ENCODE measurements at places on chromosomes 5 and 9.

GRCh38 chr9:37984672-37985611 lies 81.0 kb upstream of the SLC25A51 start:
- peak; percentile 88 for DNase-seq

DNA sequence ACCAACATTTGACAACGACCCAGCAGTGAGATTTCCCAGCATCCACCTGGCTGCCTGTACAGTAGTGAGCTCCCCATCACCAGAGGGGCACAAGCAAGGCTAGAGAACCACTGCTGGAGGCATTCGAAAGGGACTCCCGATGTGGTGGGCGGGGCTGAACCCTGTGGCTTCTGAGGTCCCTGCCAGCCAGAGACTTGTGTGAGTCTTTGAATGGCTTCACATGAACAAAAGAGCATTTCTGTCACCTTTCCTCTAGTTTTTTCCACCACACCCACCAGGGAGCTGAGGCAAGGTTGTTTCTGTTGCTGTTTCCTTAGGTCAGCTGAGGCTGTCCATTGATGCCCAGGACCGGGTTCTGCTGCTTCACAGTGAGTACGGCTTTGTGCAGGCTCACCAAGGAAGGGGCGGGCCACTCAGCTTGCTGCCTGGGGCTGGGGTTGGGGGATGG lies 15.7 kb downstream of the RGS3 start:
- no peak for DNase-seq

- no peak for DNase-seq
Observed at GRCh38 chr5:154652746-154653417, 102.3 kb upstream of the LARP1 start.

DNA sequence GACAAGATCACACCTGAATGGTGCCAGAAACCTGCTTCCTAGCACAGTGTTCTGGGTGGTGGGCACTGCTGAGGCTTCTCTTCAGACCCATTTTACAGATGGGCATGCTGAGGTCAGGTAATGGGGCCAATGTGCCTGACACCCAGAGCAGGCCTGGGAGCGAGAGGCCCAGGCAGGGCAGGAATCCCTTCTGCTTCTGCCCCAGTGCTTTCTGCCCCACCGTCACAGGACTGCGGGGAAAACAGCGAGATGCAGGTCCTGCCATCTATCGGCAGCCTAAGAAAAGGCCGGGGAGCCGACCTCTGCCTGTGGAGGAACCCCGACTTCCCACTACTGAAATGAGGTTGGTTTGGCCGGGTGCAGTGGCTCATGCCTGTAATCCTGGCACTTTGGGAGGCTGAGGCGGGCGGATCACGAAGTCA lies 22.8 kb upstream of the RNU6ATAC start:
- no peak for DNase-seq

DNA sequence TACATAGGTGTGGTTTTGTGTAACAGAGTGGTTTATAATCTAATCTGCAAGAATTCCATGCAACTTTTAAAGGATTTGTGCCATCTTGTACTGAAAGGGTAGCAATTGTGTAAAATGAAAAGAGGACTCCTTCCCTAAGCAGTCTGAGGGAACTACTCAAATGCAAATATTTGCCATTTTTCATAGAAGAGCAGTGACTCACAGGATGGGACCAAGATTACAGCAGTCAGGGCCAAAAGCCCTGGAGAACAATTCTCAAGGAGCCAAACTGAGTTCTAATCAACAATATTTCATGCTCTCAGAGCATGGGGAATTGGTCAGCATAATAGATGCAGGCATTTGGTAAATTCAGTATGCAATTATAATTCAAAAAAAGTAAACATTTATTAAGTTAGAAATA lies 495.8 kb downstream of the CHSY3 start:
- DNase-seq, result peak; percentile 69

DNA sequence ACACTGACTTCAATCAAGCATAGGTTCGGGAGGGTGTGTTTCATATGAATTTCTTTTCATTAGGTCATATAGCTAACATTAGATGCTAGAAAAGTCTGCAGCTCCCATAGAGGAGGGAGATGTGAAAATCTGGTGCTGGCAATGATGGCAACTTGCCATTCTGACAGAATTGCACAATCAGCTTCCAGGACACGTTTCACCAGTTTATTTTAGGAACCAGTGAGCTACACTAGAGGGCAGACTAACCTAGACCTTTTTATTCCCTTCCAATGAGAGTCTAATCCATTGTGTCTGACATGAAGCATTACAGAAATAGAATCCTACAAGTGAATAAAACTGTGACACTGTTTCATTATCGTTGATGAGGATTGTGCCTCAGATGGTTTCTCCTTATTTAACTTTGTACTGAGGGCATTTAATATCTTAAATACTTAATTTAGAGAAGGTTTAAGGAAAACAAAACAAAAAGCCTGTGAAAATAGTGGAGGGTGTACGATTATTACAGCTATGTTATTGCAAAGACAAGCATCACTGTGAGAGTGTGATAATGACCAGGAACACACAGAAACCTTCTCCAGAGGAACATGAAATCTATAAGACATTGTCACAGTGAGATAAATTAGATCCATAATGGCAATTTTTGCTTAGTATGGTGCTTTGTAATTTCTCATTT lies 363.3 kb upstream of the RPS23 start:
- DNase-seq, result peak; percentile 85

DNA sequence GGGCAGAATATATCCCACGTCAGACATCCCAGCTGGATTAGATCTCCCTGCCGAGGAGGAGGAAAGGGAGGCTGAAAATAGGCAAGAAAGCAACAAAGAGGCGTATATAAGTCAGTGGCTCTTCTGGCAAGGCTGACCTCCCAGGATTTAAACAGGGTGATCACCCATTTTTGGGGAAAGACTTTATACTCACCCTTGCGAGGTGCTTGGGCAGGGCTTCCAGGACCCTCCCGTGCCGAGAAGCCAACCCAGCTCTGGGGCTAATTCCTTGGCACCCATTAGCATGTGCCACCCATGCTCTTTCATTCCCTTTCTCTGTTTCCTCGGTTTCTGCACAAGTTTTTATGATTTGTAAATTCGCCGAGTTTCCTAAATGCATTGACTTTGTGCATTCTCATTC lies 230.2 kb upstream of the IRX2 start:
- DNase-seq, result no peak

GRCh38 chr5:138611678-138612218 lies 36.5 kb upstream of the HSPA9 start:
- no peak for DNase-seq

DNA sequence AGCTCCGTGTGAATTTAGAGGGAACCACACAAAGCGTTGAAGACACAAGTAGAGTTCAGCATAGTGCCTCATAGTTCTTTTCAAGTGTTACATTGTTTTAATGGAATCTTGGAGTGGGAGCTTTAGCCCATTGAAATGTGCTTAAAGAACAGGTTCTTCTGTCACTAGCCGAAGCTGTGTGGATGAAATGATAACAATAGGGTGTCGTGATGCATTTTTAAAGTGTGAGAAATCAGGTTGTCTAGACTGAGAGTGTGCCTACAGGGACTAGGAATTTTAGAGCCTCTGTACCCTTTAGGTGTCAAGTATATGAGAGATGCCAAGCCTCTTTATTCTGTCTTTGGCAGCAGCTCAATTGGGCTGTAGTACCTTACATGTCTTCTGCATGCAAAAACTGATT lies 83.0 kb downstream of the NDUFS4 start:
- DNase-seq, result no peak

DNA sequence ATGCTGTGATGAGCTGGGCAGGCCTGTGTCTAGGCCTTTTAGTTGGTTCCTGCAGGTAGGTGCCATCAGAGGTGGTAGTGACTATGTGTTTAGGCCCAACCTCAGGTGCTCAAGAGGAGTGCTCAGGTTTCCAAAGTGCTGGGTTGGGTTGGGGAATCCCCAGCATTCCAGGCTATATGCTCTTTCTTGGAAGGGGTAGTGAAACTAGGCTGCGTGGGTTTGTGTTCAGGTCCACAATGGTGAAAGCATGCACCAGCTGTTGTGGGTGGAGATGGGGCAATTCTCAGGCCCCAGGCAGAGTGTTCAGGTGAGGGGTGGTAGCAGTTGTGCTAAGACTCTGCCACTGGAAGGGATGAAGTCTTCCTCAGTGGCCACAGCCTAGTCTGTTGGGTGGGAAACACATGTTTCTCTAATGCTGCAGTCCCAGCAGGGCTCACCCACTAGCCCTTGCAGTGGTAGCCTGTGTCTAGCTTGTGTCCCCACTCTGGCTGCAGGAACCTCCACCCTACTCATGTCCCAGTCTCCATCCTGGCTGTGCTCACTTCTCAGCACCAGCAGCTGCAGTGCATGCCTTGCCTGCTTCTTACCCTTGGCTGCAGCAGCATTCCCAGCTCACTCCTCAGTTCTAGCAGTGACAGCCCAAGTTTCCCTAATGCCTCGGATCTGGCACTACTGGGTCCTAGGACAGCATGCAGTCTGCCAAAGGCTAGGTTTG lies 78.9 kb downstream of the FAM170A start:
- no peak for DNase-seq

- peak; percentile 32 for DNase-seq
Observed at GRCh38 chr9:93682155-93682968, 106.0 kb downstream of the PHF2 start.

DNA sequence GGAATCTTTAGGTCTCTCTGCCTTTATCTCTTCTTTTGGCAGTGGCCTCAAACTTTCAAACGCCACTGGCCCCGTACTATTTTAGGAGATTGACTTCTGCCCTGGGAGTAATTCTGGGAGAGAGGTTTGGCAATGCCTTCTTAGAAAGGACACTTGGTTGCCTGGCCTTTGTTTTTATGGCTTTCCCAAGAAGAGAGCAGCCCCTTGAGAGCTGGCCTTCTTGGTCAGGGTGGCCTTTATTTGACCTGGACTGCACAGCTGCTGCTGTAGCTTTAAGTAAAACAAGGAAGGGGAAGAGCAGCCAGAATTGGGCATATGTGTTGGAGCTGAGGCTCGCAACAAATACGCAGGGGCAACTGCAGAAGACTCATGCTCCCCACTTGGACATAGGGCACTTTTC lies 60.8 kb downstream of the PTPN3 start:
- no peak for DNase-seq

DNA sequence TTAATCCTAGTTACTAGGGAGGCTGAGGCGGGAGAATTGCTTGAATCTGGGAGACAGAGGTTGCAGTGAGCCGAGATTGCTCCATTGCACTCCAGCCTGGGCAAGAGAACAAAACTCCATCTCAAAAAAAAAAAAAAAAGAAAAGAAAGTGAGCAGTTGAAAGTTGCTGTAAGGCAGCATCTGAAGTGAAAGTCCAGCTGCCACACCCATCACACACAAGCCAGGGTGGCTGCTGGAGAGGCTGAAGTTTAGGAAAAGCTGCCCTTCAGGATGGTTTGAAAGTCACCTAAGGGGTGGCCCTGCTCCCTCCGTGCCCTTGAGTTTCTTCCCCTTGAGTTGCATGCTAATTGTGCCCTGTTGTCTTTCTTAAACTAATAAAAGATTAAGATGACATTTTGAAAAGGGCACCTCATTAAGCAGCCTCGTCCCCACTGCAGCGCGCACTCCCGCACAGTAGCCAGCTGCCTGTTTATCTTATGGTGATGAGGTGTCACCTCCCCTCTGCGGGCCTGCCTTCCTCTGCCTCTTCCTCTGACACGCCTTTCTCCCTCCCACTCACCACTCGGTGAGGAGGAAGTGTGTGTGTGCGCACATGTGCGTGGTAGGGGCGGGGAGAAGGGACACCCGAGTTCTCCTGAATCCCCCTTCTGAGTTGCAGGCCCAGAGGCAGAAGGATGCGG lies 104.2 kb upstream of the PANK3 start:
- no peak for DNase-seq

- no peak for DNase-seq
Observed at GRCh38 chr5:139796061-139796806, 626 bp downstream of the PSD2 start.

DNA sequence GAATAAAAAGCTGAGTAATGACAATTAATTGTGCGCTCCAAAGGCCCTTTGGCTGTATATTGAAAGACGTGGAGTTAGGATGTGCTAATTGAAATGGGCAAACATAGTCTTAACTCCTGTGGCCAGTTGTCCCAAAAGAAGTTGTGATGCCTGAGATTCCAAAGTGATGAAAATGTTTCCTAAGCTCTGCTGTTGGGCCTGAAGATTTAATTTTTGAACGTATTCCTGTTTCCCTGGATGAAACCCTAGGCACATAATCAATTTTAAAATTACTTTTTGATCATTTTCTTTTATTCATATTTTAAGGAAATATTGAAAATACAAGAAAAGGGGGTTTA lies 87.9 kb downstream of the PRDM6 start:
- no peak for DNase-seq

DNA sequence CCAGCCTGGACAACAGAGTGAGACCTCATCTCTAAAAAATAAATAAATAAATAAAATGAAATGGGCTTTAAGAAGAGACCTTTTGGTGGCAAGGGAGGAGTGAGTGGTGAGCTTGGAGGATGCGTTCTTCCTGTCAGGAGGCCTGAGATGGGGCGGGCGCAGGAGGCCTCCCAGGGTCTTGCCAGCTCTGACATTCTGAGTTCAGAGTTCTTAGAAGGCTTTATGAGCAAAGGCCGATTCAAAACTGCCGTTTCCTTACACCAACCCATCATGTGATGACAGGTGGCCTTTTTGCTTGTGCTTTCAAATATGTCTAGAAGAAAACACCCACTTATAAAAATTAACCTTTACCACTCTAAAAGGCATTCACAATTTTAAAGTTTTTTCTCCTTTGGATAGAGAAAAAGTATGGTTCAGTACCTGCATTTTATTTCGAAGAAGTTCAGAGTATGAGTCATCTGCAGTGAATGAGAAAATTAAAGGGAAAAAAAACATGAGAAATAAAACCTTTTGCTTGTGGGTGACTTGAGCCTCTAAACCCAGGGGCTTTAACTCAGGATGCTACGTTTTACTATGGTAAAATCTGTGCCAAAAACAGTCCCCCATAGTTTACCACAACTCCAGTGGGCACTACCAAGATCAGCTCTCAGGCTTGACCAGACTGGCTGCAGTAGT lies 157.4 kb upstream of the OTULINL start:
- DNase-seq, result no peak

- no peak for DNase-seq
Observed at GRCh38 chr5:9564752-9565151, 18.9 kb upstream of the SEMA5A start.

DNA sequence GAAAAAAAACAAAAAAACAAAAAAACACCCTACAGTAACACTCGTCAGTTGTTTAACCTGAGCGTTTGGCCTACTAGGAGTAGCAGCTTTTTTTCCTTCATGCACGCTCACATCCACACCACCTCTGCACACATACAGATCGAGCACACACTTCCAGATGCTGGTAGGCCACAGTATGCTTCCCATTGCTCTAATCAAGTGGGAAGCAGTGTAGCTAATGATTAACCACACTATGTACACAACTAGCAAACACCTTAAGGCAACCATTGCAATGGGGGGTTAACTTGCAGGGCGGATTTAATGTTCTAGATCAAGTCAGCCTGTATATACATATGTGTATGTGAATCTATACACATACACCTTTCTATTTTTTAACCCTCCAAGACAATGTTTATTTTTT lies 65.5 kb upstream of the GLRX start:
- DNase-seq, result no peak

GRCh38 chr5:10233505-10233904 lies 16.2 kb downstream of the ATPSCKMT start:
- DNase-seq, result peak; percentile 97

GRCh38 chr5:63726496-63726895 lies 235.7 kb downstream of the HTR1A start:
- DNase-seq, result no peak

GRCh38 chr5:146027751-146028150 lies 77.6 kb downstream of the PLAC8L1 start:
- no peak for DNase-seq

GRCh38 chr5:31845361-31845760 lies 206.4 kb downstream of the PDZD2 start:
- peak; percentile 40 for DNase-seq
